ENCODE measurements at places on chromosomes 1 and 21.

- DNase-seq = peak; percentile 18
Observed at GRCh38 chr1:150995896-150996295, 10.8 kb downstream of the MINDY1 start.

GRCh38 chr1:99994496-99994895, 24.7 kb downstream of the SLC35A3 start:
- no peak for DNase-seq

DNA sequence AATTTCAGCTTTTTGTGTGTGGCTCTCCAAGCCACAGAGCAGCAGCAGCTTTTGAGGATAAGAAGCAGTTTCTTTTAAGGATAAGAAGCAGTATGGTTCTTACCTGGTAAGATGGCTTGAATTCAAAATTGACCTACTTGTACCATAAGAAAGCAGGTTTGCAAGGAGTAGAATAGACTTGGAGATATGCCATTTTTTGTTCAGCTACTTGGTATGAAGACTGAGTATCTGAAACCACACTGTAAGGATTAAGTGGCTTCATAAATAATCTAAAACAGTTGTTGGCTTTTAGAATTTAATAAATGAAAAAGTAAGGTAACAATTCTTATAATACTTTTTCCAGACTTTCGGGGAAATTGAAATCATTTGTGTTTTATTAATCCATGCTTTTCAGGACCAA, 74.2 kb downstream of the ATF6 start:
- DNase-seq = no peak

- DNase-seq = no peak
Observed at GRCh38 chr1:80282536-80282935, 1276.0 kb upstream of the ADGRL4 start.

DNA sequence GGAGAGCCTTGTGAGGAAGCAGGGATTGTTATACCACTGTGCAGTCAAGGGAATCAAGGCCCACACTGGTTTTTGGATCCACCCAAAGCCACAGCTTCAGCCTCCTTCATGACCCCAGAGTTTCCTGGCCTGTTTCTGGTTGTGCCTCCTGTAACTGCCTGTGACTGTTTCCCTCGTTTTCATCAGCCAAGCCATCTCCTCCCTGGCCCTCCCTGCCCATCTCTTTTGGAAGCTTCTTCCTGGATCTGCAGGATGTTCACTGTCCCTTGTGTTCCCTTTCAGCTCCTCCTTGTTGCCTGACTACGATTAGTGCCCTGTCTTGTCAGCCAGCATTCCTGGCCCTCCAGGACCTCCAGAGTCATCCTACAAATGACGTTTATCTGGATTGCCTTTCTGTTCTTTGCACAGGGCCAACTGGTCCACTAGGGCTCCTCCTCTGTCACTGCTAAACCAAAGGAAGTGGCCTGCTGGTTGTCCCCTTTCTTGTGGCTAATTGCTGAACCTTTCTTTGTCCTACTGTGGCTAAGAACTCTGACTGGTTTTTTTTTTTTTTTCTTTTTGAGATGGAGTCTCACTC, 17.9 kb downstream of the SFT2D2 start:
- no peak for DNase-seq

- DNase-seq = no peak
Observed at GRCh38 chr1:225657462-225657989, 4.6 kb upstream of the ENAH start.

- DNase-seq = no peak
Observed at GRCh38 chr1:186183219-186183618, 191.8 kb downstream of the TPR start.

DNA sequence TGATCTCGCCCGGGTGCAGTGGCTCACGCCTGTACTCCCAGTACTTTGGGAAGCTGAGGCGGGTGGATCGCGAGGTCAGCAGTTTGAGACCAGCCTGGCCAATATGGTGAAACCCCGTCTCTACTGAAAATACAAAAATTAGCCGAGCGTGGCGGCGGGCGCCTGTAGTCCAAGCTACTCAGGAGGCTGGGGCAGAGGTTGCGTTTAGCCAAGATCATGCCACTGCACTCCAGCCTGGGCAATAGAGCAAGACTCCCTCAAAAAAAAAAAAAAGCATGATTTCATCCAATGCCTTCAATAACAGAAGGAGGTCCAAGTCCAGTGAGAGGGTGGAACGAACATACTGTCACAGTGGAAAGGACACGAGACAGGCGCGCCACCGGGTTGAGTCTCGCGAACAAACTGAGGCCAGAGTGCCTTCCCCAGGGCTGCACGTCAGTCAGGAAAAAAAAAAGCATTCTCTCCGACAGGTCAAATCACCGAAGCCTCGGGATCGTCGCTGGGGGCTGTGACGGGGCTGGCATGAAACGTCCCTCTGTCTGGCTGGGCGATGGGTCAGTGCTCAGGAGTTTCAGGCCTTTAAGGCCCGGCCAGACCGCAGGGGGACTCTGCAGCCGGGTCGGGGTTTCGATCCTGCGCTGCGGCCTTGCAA, 8.4 kb upstream of the CROCC start:
- DNase-seq = no peak

- DNase-seq = peak; percentile 22
Observed at GRCh38 chr1:27522432-27523336, 32.7 kb upstream of the WASF2 start.

- no peak for DNase-seq
Observed at GRCh38 chr1:7871136-7871535, 18.3 kb upstream of the UTS2 start.

GRCh38 chr1:247487057-247487456, 29.2 kb upstream of the OR2B11 start:
- peak; percentile 12 for DNase-seq

DNA sequence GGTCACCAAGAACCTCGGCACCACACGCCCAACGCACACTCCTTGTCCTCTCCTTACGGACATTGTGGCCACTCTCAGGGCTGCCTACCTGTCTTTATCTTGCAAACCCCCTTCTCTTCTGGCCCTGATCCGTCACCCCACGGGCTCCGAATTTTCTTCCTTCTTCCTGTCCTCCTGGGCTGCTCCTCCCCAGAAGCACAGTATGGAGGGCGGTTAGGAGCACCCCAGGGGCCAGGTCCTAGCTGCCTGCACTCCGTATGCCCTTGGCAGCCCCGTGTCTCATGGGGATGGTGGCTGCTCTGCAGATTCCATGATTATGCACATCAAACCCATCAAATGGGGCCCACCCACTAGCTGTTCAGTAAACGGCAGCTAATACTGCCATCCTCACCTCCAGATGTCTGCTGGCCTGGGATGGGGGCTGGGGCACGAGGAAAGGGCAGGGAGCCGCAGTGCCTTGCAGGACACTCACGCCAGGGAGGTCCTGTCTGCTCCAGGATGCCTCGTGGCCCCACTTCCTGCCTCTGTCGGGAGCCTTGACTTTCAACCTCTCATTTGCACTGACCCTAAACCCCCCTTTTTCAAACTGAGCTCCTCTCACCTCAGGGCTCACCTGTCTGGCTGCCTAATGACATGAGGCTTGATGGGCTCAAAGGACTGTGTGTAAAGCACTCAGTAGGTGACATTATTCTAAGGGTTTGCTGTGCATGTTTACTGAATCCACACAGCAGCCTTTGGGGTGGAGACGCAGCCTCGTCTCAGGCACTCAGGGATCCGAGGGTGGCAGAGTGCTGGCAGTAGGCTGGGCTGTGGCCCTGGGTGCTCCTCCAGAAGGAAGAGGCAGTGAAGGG, 4.4 kb downstream of the TTC34 start:
- no peak for DNase-seq

- no peak for DNase-seq
Observed at GRCh38 chr1:21823206-21823979, 11.3 kb downstream of the LDLRAD2 start.

DNA sequence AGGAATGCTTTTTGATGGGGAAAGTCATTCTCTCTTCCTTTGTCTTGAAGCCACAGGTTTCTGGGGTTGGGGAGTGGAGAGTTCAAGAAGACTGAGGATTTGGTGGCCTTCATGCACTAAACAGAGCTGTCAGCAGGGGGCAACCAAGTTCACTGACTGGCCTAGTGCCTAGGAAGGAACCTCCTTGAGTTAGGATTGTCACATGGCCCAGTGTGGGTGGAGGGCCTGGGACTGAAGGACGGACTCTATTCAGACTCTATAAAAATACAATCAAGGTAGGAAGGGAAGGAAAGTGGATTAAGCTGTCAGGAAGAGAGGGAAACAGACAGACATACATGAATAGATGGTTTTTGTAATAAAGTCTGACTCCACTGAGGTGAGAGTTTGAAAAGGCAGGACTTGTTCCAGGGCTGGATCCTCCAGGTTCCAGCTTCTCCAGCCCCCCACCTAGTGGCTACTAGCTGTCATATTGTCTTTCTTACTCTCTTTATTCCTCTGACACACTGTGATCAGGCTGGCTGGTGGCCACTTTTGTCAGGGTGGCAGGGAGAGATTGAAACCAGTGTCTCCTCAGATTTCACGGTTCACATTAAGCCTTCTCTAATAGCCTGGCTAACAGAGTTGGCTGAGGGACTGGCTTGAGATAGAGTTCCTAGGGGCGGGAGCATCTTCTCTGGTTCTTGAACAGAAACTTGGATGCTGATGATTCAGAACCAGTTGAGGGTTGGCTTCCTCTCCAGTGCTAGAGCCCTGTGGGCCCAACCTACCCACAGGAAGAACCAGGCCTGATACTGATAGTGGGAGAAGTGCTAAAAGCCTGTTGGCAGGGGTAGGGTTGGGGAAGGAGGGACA, 4.1 kb upstream of the SH3BGRL3 start:
- peak; percentile 72 for DNase-seq

DNA sequence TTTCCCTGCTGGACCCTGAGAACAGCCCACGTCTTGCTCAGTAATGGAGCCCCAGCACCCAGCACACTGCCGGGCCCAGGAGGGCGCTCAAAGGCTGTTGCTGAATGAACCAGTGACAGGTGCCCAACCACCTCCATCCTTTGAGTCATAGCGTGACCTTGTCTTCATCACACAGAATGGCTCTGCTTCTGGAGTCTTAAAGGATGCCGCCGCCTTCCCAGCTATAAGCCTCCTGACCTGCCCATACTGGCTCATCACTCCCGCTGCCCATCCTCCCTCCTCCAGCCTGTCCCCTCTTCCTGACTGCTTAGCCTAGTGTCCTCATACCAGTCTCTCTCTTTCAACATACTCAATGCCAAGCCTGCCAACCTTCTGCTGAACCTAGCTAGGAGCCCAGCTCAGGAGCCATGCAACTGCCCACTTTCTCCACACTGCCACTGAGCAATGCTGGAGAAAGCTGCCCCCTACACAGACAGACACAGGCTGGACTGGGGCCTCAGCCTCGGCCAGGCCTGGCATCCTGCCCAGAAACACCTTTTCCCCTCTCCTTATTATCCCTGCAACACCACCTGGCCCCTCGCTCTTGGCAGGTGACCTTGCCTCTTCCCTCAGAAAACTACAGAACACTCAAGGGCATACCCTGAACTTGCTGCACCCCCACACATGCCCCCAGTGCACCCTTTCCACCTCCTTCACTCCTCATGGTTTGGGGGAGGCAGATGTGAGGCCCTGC, 14.1 kb downstream of the TTC39A start:
- DNase-seq = no peak

- no peak for DNase-seq
Observed at GRCh38 chr1:165109013-165109412, 247.5 kb downstream of the LMX1A start.

- DNase-seq = no peak
Observed at GRCh38 chr1:94865360-94865759, 45.2 kb downstream of the SLC44A3 start.

GRCh38 chr21:33281096-33281652, 15.0 kb downstream of the IL10RB start:
- no peak for DNase-seq

DNA sequence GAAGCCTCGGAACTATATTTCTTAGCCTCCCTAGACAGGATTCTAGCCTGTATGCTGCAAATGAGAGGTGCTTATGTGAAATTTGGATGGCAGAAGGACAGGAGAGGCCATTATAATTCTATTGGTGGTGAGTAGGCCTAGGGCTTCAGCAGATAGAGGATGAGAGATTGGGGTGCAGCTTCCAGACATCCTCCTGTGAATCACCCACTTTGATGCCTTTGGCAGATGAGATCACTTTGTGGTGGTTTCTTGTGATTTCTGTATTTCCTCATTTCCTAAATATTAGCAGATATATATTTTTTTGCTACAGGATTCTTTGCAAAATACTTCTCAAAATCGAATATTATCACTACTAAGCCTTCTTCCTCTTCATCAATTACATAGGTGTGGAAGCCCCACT, 37.3 kb downstream of the MFSD2A start:
- DNase-seq = no peak

DNA sequence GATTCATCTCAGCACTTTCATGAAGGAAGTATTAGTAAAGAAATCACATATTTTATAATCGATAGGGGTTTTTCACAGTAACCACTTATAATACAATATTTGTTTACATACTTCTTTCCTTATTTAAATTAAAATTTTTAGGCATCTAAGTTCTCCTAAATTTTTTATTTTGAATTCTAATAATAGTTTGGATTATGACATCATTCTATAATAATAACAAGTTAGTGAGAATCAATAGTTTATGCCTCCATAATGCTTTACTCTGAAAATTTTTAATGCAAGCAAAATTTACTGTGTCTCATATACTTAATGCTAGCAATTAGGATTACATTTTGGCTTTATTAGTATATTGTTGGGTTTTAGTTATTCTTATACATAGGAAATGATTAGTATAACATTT, 252.2 kb downstream of the ZP4 start:
- no peak for DNase-seq
